ENCODE measurements at places on chromosomes 7 and 10.

- DNase-seq, result no peak
These were observed 126.1 kb upstream of the FAM20C start for GRCh38 chr7:66296-66695.

GRCh38 chr7:104142147-104142546 lies 65.7 kb downstream of the ORC5 start:
- DNase-seq, result no peak

- no peak for DNase-seq
These were observed 154.9 kb downstream of the ATE1 start for GRCh38 chr10:121772884-121773283.

DNA sequence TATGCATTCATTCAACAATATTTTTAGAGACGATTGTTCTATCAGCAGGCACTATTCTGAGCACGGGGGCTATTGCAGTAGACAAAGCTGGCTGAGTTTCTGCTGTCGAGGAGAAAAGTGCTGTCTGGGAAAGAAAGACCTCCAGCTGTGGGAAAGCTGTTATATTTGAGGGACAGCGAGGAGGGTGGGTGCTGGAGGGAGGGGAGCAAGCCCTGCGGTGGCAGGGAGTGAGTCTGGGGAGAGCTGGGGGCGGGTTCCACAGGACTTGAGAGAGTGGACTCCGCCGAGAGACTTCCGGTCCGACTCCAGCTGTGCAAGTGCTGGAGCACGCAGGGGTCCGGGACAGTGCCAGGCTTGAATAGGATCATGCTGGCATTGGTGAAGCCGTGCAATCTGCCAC lies 602.1 kb upstream of the FOXK1 start:
- no peak for DNase-seq

- no peak for DNase-seq
These were observed 159.2 kb downstream of the PAXIP1 start for GRCh38 chr7:154843670-154844237.

GRCh38 chr7:33705333-33705833 lies 200.0 kb upstream of the BMPER start:
- no peak for DNase-seq

GRCh38 chr7:157707983-157708918 lies 371.4 kb downstream of the DNAJB6 start:
- DNase-seq, result no peak

Measured in T-cell (primary cell).